ENCODE measurements at places on chromosomes 1 and 21. TPM values are rescaled to one million over a fixed set of nuclear protein-coding genes. Genes with fewer than 3 reads are reported as not detected.

GRCh38 chr1:230823426-230823825 is 44.9 kb downstream of the C1orf198 start:
- no peak for DNase-seq

GRCh38 chr1:213457186-213457585 is 406.1 kb downstream of the RPS6KC1 start:
- DNase-seq: no peak

DNA sequence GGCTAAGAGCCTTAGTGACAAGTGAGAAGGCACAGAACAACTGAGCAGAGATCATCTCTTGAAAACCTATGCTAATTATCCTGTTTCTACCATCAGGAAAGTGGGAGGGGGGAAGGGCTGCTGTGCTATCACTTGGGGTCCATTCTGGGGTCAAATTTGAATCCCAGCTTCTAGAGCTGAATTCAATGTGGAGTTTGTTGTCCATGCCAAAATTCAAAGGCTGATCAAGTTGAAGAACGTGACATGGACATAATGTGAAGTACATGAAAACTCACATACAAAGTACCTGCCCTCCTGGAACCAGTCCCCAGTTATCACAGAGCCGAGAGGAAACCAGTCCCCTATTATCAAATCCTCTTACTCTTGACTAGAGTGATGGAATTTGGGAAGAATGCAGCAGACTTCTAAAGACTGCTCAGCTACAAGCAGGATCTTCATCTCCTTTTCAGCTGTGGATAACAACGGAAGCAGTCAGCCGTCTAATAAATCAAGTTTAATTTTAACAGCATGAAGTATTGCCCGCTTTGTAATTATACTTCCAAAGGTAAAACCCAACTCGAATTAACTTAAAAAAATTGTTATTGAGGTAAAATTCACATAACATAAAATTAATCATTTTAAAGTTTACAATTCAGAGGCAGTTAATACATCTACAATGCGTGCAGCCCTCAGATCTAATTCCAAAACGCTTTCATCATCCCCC is 78.3 kb downstream of the SLC45A1 start:
- no peak for DNase-seq

DNA sequence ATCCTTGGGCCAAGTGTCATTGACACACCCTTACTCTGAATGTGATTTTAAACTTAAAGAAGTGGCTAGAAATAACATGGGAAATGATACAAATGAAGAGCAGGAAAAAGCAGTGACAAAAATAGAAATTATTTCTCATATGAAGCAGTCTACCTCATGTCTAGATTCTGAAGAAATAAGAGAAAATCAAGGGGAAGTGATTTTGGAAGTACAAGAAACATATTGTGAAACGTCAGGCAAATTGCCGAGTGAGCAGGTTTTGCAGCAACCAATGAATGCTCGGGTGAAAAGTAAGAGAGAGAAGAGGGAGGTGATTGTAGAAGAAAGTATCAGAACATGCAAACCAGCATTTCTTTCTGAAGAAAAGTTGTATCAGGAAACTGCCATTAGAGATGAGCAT is 130.7 kb downstream of the MACF1 start:
- no peak for DNase-seq

Gene LCE1F
- not detected for polyA plus RNA-seq
